Muscle of leg (tissue), 16 donors: ENCODE measurements at places on chromosomes 2 and 18.

DNA sequence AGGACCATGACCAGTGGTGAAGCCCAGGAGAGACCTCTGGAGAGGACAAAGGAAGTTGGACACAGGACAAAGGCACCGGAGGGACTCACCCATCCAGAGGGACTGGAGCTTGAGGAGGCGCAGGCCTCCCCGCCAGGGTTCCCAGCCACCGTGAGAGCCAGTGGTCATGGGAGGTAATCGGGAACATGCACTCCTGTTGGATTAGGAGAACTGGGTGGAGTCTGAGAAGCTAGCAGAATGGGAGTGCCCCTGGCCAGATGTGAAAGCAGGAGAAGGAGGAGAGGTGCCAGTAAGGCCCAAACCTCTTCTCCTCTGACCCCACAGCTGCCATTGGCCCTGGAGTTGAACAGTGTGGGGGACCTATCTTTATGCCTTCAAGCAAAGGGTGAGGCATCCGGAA lies 20.3 kb downstream of the POU3F3 start:
- DNase-seq: no peak

DNA sequence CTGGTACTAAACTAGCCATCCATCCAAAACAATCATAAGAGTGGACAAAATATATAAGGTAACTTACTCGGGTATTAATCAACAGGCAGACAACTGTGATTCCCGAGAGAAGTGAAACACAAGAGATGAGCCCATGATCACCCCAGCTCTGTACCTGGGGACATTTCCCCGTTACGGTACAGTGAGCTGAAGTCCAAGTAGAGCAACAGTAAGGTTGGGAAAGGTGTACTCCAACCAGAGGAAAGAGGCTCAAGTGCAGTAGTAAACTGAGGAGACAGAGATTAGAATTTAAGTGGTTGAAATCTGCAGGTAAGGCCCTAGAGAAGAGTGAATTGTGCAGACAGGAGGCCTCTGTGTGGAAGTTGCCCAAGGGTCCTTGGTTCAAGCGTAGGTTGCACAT lies 30.5 kb upstream of the CHAC2 start:
- no peak for DNase-seq

DNA sequence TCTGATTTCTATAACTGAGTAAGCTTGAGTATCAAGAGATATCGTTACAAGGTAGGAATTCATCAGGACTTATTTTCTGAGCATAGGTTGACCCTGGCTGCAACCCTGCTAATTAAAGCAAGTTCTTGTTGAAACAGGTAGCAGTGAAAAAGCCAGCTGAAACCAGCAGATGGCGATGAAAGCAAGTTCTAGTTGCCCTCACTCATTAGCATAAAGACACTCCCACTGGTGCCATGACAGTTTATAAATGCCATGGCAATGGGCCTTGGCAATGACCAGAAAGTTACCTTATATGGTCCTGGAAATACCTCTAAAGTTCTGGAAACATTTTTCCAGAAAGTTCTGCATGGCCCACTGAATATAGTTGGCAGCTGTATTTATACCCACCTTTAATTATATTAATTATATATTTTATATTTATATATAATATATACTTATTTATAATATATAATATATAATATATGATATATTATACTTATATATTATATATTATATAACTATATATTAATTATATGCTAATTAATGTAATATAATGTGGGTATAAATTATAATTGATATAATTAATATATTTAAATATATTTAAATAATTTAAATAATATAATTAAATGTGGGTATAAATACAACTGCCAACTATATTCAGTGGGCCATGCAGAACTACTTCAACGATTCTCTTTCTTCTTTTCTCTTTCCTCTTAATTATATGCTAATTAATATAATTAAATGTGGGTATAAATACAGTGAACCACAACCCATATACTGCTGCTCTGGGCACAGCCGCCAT lies 188.0 kb downstream of the CDH7 start:
- peak; percentile 1 for DNase-seq

DNA sequence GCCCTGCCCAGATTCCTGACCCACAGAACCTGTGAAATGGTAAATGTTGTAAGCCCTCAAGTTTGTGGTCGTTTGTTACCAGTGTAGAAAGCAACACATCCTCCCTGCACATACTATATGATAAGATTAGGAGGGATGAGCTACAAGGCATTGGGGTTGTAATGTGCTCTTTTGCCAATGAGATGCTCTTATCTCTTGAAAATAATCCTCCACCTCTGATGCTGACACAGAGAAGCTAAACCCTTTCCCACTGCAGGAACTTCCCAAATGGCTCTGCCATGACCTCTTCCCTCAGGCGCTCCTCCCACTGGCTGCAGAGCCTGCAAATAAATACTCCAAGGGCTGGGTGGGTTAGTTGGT lies 23.5 kb downstream of the CDC42EP3 start:
- DNase-seq: no peak

DNA sequence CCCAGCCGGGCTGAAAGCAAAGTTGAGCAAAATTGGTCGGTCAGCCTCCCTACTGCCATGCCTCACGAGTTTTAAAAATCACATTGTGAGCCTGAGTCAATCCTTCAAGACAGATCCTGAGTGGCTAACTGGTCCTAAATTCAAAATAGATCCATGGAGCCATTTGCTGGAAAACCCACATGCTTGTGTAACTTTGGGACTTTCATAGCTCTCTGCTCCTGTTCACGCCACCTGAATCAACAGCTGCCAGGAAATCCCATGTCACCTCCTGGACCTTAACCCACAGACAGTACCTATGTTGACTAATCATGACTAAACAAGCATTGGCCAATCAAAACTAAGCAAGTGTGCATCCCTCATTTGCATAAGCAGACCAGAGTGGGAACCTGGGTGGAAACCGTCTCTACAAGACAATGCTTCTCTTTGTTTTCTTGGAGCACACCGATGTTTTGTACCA lies 42.8 kb upstream of the LDLRAD4 start:
- no peak for DNase-seq

DNA sequence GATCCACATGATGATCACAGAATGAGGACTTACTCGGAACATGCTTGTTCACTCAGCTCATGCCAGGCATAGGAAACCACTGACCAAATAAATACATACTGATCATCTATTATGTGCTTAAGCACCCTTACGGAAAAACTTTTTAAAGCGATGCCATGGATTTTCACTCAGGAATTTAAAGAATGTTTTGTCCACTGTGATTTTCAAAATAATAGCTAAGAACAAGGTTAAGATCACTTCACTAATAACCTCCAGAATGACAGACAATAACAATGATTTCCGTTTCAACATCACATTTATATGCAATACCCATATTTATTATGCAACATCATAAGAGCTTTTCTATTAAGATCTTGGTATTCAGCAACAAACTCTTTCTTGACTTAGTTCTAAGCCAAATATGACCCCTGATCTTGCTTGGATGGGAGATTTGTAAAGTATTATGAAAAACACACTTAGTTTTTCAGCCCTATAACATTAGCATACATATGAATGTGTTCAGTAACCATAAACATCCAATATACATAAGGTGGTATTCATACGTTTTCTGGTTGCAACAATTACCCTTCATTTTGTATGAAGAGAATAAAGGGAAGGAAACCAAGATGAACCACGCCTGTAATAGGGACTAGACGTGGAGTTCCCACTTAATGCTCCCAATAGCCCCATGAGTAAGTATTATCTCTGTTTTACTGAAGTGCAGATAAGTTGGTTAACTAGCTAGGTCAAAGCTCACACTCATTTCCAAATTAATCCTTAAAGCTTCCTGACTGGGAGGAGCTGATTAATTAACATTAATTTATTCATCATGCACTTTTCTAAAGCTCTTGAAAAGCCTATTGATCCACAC lies 1.9 kb downstream of the CD302 start:
- no peak for DNase-seq

- DNase-seq: no peak
Measured at GRCh38 chr18:10745219-10745618, 219.4 kb downstream of the NAPG start.

GRCh38 chr18:57435846-57436190 lies 644 bp downstream of the ONECUT2 start:
- DNase-seq: no peak

DNA sequence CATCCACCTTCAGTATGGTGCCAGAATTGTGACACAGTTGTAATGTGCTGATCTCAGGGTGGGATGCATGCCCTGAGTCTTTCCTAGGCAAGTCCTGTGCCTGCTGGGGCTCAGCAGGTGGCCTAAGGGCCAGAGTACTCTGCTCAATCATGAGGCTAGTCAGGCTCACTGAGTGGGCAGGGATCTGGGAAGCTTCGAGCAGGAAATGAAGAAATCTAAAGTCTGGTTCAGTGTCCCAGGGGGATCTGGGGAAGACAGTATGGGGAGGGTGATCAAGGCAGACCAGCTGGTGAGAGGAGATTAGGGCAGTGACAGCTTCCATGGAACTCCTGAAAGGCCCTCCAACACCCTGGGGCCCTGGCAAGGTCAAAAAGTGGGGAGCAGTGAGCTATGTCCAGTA lies 8.9 kb upstream of the ANKRD29 start:
- no peak for DNase-seq

- no peak for DNase-seq
Measured at GRCh38 chr2:80527119-80527518, 222.6 kb upstream of the LRRTM1 start.
